A673 (cell line): ENCODE measurements at places on chromosomes 2 and 18.

- DNase-seq = no peak
Observed at GRCh38 chr2:233892793-233893192, 24.4 kb upstream of the TRPM8 start.

- DNase-seq = no peak
Observed at GRCh38 chr18:44979748-44980147, 299.1 kb downstream of the SETBP1 start.

GRCh38 chr2:19208479-19209199, 149.8 kb downstream of the OSR1 start:
- DNase-seq = no peak

- no peak for DNase-seq
Observed at GRCh38 chr2:7029291-7030059, 112.3 kb downstream of the RNF144A start.

DNA sequence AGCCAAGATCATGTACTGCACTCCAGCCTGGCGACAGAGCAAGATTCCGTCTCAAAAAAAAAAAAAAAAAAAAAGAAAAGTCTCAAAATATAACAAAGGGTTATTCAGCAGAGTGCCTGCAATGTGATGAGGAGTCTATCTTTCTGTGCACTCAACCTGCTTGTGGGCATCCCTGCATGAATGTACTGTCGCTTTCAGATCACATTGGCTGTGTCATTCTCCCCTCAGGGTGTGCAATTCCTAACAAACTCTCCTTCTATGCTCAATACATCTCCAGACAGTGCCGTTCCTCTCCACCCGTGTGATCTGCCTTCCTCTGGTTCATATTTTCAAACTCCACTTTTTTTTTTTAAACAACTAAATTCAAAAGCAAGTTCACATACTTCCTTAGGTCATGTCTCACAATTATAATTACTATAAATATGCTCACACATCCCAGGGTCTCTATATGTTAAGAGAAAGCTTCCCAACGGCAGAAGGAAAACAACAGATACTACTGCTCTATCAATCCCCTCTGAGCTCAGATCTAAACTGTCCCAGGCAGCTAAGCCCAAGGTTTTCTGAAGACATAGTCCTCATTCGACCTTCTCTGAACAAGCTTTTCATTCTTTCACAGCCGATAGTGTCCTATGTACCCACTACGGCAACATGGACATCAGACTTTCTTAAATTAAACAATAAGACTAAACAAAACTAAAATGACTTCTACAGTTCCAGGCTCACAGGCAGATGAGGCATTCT, 35.2 kb downstream of the PTMA start:
- no peak for DNase-seq

- DNase-seq = no peak
Observed at GRCh38 chr18:78807668-78808067, 171.9 kb upstream of the SALL3 start.

- no peak for DNase-seq
Observed at GRCh38 chr18:38552732-38553321, 987.2 kb upstream of the CELF4 start.
